Activated CD8-positive, alpha-beta T cell treated with anti-CD3 and anti-CD28 coated beads for 36 hours (primary cell): ENCODE measurements at places on chromosomes 12 and 14.

GRCh38 chr14:89661392-89661791 is 244.4 kb upstream of the FOXN3 start:
- no peak for DNase-seq

- no peak for DNase-seq
Measured at GRCh38 chr12:78560633-78561032, 303.9 kb upstream of the SYT1 start.

GRCh38 chr14:85634205-85634604 is 104.3 kb downstream of the FLRT2 start:
- DNase-seq = no peak

DNA sequence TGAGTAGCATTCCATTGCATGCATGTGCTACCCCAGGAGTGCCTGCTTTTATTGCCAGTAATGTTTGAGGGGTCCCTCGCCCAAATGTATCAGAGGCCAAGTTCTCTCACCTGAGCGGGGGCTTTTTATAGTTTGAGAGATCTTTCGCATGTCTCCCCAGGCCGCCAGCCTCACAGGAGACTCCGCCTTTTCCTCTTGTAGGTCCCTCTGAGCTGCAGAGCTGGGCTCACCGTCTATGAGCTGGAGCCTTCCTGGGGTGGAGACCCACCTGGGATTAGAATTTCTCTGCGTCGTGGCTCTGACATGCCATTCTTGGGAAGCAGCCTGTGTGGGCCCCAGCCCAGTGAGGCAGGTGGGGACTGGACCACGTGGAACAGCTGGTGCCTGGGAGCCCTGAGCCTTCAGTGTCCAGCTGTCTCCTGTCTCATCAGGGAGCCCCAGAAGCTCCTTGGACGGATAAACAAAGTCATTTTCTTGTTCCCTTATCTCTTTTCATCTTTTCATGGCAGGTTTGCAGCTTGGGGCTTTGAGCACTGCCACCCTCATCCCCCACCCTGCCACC is 261.7 kb upstream of the CRY1 start:
- DNase-seq = no peak

DNA sequence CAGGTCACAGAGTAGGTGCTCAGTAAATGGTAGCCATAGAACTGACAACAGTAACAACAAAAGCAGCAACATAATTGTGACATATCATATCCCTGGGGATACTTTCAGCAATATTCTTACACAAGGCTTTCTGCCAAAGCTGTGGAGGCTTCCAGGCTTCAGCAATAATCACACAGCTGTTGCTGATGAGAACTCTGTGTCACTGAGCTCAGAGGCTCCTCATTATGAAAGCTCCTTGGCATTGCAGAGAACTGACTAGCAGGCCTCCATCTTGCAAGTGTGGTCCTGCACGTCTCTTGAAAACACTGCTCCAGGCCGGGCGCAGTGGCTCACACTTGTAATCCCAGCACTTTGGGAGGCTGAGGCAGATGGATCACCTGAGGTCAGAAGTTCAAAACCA is 97.3 kb upstream of the BTG1 start:
- no peak for DNase-seq

DNA sequence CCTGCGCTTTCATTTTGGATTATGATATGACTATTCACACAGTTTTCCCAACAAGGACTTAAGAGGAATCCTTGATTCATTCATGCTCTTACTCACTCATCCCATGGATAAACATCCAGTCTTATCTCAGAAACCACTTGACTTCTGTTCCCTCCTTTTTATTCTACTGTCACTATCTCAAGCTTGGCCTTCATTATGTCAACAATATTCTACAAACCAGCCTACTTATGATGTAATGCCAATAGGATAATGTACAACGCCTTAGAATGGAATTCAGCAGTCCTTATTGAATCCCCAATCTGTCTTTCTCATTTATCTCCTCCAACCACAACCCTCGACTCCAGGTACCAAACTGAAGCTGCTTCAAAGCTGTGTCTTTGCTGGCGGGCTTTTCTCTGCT is 448.5 kb downstream of the PDZRN4 start:
- no peak for DNase-seq

GRCh38 chr12:5220835-5221234 is 177.2 kb downstream of the KCNA5 start:
- peak; percentile 67 for DNase-seq

DNA sequence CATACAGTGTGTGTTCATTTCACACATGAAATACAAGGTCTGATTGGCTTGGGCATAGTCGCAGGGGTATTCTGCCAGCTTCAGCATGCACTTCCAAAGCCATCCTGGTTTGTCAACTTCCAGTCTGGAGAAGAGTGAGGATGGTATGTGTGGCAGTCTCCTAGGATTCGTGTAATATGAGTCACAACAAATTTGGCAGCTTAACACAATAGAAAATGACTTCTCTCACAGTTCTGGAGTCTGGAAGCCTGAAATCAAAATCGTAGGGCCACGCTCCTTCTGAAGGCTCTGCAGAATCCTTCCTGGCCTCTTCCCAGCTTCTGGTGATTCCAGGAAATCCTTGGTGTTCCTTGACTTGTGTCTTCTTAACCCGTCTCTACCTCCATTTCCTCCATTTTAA is 167.5 kb downstream of the PPM1H start:
- no peak for DNase-seq

- DNase-seq = no peak
Measured at GRCh38 chr14:67463900-67464299, 24.6 kb downstream of the TMEM229B start.

DNA sequence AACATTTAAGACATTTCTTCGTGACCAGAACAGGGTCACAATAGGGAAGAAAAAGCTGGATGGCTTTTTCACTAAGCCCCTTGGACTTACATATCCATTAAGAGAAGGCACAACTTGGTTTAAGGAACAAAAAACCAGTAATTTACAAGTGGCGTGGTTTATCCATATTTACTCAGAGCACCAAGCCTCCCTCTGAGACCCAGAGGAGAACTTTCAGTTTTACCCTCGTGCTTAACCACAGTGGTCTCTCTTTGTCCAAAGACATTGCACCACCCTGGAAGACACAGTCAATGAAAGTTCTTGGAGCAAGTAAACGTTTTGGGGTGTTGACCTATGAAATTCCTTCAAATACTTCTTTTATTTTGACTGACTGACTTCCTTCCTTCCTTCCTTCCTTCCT is 52.5 kb downstream of the SSPN start:
- no peak for DNase-seq

GRCh38 chr12:118055144-118055557 is 5.8 kb downstream of the WSB2 start:
- DNase-seq = peak; percentile 90

- no peak for DNase-seq
Measured at GRCh38 chr12:94677778-94678177, 27.4 kb upstream of the TMCC3 start.

GRCh38 chr12:89578499-89578898 is 52.7 kb upstream of the POC1B start:
- no peak for DNase-seq

- DNase-seq = no peak
Measured at GRCh38 chr12:62731055-62731820, 203.7 kb downstream of the PPM1H start.

- no peak for DNase-seq
Measured at GRCh38 chr12:111788178-111788654, 21.5 kb downstream of the ALDH2 start.

DNA sequence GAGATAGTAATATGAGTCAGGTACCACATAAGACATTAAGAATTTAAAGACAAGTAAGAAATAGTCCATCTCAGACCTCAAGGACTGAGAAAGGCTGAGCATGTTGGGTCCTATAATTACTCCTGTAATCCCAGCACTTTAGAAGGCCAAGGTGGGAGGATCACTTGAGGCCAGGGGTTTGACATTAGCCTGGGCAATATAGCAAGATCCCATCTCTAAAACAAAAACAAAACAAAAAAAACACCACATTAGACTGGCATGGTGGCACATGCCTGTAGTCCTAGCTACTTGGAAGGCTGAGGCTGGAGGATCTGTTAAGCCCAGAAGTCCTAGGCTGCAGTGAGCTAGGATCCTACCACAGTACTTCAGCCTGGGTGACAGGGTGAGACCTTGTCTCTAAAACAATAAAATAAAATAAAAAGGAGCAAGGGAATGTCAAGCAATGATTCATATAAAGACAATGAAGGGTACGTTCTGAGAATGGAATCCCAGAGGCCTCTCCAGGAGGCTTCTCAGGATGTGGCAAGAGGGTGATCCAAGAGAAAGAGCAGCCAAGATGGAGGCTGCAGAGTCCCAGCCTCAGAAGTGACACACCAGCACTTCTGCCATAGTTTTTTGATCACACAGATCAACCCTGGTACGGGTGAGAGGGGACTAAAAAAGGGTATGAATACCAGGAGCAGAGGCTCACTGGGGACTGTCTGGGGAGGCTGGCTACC is 206.4 kb downstream of the CRADD start:
- DNase-seq = no peak

GRCh38 chr14:24441904-24442239 is 704 bp downstream of the SDR39U1 start:
- no peak for DNase-seq

- DNase-seq = peak; percentile 82
Measured at GRCh38 chr14:69151458-69152180, 1.3 kb downstream of the DCAF5 start.

- DNase-seq = peak; percentile 66
Measured at GRCh38 chr12:6871052-6871957, 1.8 kb downstream of the SPSB2 start.

- DNase-seq = peak; percentile 89
Measured at GRCh38 chr14:69643430-69644200, 32.2 kb downstream of the SUSD6 start.

GRCh38 chr14:99286761-99287160 is 14.8 kb upstream of the BCL11B start:
- no peak for DNase-seq

- no peak for DNase-seq
Measured at GRCh38 chr12:75591628-75592027, 80.2 kb upstream of the KRR1 start.

GRCh38 chr14:75306927-75307699 is 28.5 kb downstream of the FOS start:
- DNase-seq = peak; percentile 61

DNA sequence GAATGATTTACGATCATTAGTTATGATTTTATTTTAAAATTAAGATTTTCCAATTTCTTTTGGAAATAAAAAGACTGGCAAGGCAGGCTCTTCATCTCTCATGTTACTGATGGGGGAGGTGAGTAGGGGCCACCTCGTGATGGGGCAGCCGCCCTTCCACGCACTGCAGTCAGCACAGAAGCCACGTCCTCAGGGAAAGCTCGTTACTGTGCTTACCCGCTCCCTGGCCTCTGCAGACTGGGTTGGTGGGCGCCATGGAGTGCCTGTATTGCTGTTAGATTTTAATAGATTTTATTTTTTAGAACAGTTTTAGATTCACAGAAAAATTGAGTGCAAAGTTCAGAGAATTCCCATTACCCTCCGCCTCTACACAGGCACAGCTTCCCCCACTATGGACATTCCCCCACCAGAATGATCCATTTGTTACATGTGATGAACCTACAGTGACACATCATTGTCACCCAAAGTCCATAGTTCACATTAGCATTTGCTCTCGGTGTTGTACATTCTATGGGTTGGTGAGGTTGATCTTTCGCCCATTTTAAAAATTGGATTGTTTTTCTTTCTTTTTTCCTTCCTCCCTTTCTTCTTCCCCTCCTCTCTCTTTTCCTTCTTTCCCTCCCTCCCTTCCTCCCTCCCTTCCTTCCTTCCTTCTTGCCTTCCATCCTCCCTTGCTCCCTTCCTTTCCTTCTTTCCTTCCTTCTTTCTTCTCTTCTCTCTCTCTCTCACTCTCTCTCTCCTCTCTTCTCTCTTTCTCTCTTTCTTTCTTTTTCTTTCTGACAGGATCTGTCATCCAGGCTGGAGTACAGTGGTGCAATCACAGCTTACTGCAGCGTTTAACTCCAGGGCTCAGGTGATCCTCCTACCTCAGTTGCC is 30.7 kb downstream of the ADGRD1 start:
- no peak for DNase-seq

- DNase-seq = no peak
Measured at GRCh38 chr12:127538316-127538715, 728.7 kb upstream of the TMEM132C start.

- no peak for DNase-seq
Measured at GRCh38 chr12:93533310-93533709, 39.2 kb upstream of the SOCS2 start.

DNA sequence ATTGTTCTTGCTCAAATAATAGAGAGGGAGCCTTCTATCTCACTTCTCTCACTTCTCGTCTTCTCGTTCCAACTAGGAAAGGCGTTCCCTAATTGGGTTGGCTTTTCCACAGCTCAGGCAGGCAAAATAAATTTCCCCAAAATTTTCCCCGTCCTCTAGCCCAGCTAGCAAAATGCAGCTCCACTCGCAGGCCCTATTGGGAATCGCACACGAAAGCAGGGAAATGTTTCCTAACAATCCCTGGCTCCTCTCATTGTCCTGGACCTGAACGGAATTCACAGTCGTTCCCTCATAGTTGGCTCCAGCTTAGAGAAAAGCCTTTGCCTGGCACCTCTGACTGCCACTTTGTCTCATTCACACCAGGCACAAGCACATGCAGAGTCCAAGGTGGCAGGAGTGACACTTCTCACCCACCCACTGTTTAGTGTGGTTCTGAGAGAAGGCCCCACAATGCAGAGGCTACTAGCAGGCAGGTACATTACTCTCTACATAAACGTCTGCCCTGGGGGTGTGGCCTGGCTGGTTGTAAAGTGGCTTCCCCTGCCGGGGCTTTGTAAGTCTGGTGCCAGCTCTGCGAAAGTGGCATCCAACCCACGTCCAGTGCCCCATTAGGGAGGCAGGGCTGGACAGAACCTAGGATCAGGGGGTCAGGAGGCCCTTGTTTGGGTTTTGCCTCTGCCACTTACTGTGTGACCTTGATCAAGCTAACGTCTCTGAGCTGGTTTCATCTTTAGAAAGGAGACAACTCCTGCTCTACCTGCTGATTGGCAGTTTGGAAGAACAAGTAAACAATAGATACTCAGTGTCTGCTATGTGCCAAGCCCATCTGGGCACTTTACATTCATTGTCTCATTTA is 4.2 kb downstream of the SERPINA10 start:
- no peak for DNase-seq

DNA sequence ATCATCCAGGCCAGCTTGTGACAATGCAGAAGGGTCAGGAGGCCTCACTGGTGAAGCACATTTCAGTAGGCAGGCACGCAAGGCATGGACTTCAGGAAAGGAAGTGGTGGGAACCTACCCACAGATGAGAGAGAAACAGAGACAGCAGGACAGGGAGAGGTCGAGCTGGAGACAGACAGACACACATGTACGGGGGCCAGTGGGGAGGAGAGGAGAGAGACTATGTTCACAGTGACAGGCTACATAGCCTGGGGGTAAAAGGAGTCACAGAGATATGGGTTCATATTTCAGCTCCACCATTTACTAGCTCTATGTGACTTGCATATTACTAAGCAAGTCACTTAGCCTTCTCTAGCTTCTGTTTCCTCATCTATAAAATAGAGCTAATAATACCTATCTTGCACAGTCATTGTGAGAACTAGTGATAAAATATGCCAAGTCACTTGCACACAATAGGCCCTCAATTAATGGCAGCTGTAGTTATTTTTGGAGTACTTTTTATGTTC is 91.1 kb upstream of the FUT8 start:
- peak; percentile 50 for DNase-seq
